ENCODE measurements at places on chromosomes 4 and X. TPM values are rescaled to one million over a fixed set of nuclear protein-coding genes. Genes with fewer than 3 reads are reported as not detected.

DNA sequence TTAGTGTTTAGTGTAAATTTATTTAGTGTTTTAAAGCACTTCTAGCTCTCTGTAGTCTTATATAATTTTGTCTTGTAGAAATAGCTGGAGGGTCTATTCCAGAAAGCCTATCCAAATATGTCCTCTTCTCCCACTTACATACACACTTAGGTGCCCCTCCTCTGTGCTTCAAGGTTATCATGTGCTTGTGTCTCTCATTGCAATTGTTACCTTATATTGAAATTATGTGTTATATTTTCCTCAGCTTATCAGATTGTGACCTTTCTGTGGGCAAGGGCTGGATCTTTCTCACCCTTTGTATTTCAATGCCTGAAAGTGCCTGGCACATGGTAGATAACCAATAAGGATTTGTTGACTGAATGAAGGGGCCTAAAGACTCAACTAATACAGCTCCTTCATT, 18.4 kb downstream of the WDR44 start:
- DNase-seq: no peak

DNA sequence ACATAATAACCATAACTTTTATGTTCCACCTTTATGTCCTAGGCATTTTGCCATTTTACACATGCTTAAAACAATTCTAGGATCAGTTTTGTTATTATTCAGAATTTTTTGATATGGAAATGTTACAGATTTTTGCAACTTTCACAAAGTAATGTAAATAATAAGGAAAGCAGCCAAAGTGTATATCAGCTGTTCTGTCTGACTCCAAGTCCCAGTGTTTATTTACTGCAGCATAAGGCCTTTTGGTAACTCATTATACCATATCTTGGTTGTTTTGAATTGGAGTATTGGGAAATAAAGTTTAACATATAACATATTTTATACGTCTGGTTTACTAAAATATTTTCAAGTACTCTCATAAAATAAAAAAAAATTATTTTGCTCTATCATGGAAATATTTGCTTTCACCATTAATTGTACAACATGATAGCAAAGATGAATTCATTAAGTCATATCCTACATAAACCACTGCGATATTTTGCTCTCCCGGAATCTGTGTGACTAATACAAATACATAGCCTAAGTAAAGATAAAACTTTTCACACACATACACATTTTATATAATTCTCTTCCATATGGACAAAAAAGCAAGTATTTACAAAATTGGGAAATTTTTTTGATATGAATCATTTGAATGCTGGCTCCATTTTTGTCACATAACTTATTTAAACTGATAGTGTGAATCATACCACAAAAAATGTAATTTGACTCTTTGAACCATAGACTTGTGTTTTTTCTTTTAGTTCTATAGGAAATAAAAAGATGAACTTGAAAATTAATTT, 399.0 kb downstream of the PABPC4L start:
- peak; percentile 11 for DNase-seq

ASB12 gene
- 0.20 TPM for total RNA-seq

- DNase-seq: no peak
Observed at GRCh38 chrX:105328773-105329172, 108.3 kb upstream of the TEX13A start.

PAGE4 gene
- not detected for total RNA-seq

FDCSP gene
- total RNA-seq: not detected
